Stimulated activated CD4-positive, alpha-beta T cell treated with anti-CD3 and anti-CD28 coated beads, Interleukin-1b, Interleukin-23, amount 100 ng/mL, for 1 hour (primary cell): ENCODE measurements at places on chromosomes 4 and X.

DNA sequence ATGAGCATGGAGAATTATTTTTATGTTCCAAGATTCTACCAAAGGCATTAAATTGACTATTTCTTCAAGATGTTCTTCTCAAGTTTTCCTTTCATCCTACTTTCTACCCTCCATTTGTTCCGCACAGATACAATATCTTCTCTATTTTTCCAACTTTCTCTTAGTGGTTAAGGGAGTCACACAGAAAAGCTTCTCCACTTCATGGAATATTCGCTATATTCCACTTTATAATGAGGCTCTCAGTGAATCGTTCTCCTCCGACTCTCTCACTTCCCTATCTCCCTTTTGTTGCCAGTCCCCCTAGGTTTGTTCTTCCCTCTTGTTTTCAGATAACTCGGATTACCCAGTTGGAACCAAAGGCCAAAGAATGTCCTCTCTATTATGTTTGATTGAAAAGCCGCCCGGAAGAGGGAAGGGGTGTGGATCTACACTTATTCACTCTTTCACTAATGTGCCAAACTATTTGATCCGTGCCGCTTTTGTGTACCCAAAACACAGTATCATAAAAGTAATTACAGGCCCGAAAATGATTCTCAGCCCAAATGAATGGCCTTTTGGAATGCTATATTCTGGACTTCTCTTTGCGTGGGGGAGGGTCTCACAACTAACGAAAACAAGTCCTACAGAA lies 1.2 kb downstream of the SH3D19 start:
- DNase-seq: no peak

- DNase-seq: no peak
Measured at GRCh38 chr4:138675685-138676084, 339.9 kb upstream of the NOCT start.

GRCh38 chr4:123913598-123913997 lies 517.0 kb downstream of the SPRY1 start:
- no peak for DNase-seq

- no peak for DNase-seq
Measured at GRCh38 chr4:41320278-41320677, 63.5 kb downstream of the UCHL1 start.
